Lung (tissue), 17 donors: ENCODE measurements at places on chromosomes 4 and X.
A peak's percentile ranks its signal among the peaks of the same experiment; 100 is the strongest.

DNA sequence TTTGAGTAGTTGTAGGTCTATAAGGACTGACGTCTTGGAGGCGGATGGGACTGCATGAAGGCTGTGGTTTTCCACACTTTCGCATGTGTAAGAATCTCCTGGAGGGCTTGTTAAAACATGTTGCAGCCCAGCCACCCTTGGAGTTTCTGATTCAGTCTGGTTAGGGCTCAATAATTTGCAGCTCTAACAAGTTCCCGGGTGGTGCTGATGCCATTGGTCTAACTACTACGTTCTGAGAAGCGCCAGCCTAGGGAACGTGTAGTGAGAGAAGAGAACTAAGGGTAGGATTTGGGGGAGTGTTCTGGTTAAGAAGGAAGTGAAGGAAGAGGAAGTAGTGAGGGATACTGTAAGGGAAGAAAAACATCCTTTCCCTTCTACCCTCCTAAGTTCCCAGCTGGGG lies 138.9 kb downstream of the LARP7 start:
- DNase-seq: no peak

GRCh38 chrX:11188664-11189063 lies 77.5 kb downstream of the HCCS start:
- DNase-seq: no peak

DNA sequence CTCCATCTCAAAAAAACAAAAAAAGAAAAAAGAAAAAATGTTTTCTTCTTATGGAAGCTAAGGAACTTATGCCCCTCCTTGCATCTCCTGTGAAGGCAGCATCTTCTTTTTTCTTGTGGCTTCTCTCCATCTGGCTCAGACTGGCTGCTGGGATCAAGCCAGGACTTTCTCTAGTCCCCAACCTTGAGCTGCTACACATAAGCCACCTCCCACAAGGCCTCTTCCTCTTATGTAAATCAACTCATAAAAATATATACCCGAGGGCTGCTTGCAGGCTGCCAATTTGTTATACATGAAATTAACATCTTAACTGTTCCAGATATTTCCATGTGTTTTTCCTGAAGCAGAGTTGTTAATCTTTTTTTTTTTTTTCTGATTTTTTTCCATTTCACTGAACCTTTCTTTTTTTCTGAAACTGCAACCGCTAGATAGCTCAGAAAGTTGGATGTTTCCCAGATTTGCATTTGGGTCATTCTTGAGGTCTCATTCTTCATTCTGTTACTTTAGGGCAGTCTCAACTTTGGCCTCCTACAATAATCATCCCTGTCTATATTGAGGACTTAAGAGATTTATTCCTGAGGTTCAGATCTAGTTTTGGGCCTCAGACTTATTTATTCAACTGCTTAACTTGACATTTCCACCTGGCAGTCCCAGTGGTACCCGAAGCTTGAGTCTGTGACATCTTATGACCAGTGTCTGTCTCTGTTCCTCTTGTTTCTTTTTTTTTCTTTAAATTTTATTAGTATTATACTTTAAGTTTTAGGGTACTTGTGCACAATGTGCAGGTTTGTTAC lies 10.3 kb downstream of the SNX25 start:
- DNase-seq: peak; percentile 90

DNA sequence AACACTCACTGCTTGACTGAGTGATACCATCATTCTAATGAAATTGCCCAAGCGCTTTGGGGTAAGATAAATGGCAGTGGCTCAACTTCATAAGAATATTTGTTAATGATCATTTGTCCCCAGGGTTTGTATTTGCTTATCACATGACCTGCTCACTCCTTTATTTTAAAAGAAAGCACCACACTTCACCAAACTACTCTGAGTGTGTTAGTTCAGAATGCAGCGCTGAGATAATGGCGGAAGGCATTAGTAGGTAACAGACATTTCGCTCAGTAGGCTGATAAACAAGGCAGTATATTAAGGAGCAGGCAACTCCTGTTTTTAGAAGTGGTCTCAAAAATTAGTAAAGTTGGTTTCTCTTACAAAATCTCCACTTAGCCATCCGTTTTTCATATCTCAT lies 1.6 kb downstream of the SNX25 start:
- DNase-seq: no peak

GRCh38 chrX:130874751-130875150 lies 28.3 kb downstream of the ENOX2 start:
- no peak for DNase-seq

- no peak for DNase-seq
Observed at GRCh38 chr4:141972950-141973349, 336.6 kb downstream of the IL15 start.

GRCh38 chrX:6826856-6827255 lies 291.9 kb upstream of the VCX3A start:
- no peak for DNase-seq

DNA sequence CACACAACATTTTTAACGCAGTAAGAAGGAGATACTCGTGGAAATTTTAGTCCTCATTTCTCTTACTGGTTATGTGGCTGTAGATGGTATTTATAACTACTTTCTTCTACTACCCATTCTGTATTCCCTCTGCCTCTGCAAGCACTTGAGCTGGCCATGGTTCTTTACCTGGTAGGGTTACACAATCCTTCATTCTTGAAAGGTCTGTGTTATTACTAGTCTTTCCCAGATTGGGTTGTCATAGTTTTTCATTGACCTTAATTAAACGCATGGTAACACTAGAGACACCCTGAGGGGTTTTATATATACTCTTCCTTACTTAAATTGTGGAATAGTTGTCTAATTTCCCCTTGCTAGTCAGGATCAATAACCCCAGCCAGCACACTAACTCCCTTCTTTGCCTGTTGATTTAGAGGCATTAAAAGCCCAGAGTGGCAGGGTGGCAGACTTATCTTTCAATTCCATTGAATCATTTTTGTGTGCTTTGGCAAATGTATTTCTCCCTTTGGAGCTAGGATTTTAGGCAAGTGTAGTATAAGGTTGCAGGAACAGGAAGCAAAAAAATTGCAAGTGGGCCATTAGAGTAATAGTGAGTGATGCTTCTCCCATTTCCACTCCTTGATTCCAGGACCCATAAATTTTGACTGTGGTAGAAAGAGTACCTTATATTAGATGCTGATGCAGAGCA lies 113.6 kb upstream of the EMCN start:
- DNase-seq: no peak

- no peak for DNase-seq
Observed at GRCh38 chr4:726838-727237, 21.2 kb downstream of the PCGF3 start.

GRCh38 chr4:19123681-19124080 lies 1102.1 kb upstream of the LCORL start:
- no peak for DNase-seq

DNA sequence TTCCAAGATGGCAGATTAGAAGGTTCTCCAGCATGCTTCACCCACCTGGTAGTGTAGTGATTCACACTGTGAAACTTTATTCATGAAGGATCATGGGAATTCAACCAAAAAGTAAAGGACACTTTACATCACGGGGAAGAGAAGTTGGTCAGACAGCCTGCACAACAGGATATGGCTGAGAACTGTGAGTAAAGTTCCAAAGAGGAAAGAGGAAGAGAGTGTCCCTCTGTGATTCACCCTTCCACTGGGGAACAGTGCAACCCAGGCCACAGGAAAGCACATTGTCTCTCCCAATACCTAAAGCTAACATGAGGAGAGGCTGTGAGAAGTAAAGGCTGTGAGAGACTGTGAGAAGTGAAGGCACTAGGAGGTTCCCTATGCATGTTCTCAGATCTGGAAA lies 137.2 kb downstream of the STPG2 start:
- no peak for DNase-seq

DNA sequence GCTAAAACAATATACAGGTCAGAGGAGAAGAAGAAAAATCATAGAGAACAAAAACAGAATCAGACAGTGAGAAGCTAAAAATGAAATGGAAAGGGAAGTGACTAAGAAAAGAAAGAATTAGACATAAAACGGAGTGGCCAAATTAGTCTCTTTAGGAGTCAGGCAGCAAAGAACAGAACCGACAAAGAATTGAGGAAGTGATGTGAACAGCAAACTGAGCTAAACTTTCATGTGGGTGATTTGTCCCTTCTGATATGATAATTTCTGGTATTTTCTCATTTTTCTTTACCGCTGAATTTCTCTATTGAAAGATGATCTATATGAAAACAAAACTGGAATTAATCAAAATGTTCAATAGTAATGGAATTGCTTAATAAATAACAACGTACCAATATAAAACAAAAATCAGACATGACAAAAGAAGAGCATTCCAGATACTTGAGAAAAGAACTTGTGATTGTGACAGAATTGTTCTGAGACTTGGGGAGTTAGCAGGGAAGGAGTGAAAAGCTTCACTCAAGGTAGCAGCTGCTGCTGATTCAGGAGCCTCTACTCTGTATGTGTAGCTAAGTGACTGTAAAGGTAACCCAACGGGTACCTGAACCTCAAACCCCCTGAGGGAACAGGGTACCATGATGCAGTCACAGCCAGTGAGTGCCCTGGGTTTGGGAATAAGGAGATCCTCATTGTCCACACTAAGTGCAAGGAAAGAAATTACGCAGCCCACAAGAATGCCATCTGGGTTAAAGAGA lies 8.8 kb downstream of the TAPT1 start:
- DNase-seq: no peak

DNA sequence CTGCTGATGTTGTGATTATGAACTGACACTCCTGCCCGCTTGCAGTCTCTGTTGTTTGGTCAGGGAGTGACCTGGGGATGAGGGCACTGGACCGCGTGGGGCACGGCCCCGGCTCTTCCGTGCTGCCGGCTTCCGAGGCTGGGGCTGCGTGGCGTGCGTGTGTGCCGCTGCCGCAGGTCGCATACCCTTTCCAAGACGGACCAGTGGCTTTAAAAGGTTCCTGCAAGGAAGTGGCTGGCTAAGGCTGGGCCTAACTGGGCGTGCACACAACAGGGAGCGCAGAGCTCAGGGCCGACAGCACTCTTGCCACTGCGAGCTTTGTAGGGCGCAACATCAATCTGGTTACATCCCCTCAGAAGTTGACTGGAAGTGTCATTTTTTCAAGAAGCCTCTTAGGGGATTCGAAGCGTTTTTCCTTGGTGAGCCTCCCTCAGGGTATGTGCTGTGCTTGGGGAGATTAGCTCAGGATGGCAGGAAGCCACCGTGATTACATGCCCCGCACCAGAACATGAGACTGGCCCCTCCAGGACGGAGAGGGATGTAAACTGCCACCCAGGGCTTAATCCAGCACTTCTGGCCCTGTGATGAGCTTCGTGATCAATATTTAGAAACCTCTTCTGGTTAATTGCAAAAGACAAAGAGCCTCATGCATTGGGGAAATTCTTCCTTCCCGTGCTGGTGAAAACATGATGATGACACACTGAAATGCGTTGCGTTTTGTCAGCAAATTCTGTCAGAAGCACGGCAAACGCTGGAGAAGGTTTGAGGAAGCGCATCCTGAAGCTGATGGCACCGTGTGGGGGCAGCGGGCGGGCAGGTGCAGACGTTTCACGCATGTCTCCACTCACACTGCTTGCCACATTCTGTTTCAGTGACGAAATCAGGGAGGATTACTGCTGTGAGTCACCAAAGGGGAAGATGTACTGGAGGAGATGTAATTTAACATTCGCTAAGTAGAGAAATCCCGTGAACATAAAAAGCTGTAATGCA lies 11.1 kb downstream of the MAEA start:
- DNase-seq: peak; percentile 27
